T-helper 2 cell treated with Interferon-gamma antibody and Interleukin-4, amounts not matched to agents 5 μg/mL and 100 μg/mL, for 36 hours (primary cell): ENCODE measurements at places on chromosomes 1 and 21.

DNA sequence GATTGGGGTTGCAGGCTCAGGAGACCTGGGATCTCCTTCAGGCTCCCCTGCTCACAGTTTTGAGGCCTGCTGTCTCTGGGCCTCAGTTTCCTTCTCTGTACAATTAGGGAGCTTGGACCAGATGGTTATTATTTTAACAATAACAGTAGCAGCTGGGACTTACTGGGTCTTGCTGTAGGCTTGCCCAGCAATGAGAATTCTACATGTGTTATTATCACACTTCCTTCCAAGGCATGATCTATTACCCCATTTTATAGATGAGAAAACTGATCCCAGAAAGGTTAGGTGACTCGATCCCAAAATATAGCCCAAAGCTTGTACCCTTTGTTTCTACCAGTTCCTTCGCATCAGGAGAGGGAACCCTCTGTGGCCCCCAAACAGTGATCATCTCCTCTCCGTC, 153.8 kb downstream of the PTPRU start:
- DNase-seq = no peak

GRCh38 chr1:178438432-178438831, 58.3 kb downstream of the CLEC20A start:
- no peak for DNase-seq

- peak; percentile 40 for DNase-seq
These were observed 54.3 kb downstream of the RPS6KA1 start for GRCh38 chr1:26583646-26584485.

DNA sequence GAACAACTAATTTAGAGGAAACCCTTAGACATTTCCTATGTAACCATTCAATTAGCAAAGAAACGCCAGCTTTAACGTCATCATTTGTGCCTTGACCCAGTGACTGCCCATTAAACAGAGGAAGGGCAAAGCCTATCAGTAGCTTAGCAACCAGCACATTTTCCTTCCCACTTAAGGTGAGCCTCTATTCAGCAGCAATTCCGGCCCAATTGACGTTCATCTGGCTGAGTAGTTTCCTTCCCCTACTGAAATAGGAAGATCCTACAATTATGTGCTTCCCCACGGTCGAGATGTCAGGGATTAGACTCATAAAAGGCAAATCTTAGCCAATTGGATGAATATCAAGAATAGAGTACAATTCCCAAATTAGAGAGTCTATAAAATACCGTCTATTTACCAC, 482.1 kb upstream of the ADAMTS5 start:
- no peak for DNase-seq

DNA sequence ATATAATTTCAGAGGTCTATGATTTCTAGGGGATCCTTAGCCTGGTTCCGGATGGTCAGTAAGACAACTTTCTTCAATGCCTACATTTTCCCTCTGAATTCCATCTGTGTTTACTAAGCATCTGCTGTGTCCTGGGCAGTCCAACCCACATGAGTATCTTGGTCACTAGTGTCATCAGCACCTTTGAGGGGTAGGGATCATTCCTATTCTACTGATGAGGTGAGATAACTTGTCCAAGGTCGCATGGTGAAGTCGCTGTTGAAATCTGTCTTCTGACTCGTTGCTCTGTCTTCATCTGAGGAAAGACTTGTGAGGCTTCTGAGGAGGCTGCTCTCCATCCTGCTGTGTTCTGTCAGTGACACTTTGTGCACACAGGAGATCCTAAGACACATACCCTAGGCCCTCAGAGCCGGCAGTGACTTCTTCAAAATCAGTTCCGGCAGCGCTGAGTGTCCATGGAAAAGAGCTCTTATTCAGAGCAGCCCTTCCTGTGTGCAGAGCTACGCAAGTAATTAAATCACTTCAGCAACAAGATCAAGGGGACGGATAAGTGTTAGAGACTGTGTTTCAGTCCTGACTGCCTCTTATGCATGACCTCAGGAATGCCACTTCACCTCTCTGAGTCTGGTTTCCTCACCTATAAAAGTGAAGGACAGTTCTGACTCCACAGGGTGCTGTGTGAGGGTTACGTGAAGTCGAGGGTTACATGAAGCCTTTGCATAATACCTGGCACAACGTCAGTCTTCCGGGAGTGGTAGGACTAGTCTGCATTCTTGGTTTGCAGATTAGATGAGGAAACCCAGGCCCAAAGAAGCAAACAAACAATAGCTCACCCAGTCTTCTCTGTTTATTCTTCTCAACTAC, 28.4 kb downstream of the AK2 start:
- no peak for DNase-seq

- no peak for DNase-seq
These were observed 256.2 kb upstream of the PLXNA2 start for GRCh38 chr1:208500375-208500774.

DNA sequence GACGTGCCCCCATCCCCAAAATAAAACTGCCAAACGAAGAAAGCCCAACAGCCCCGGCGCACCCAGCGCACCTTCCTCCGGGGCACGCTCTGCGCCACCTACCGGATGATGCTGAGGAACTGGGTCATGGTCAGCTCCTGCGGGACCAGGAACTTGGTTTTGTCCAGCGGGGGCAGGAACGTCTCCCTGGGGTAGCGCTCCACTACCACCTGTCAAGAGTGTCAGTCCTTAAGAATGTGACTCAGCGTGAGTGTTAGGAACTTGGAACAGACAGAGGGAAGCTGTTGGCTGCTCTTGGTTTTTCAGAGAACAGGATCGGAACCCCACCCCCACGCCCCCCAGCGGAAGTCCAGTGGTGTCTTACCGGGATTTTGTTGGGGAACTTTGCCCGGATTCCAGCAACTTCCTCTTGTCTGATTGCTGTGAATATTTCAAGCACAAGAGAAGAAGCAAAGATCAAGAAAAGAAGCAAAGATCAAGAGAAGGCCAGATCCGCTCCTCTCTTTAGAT, 431 bp downstream of the MAP1LC3C start:
- DNase-seq = peak; percentile 18

GRCh38 chr1:184210031-184210430, 158.5 kb downstream of the TSEN15 start:
- DNase-seq = no peak

- DNase-seq = peak; percentile 19
These were observed 711 bp downstream of the TRNP1 start for GRCh38 chr1:26994020-26994786.

- no peak for DNase-seq
These were observed 209.1 kb upstream of the COA6 start for GRCh38 chr1:234164098-234164709.

DNA sequence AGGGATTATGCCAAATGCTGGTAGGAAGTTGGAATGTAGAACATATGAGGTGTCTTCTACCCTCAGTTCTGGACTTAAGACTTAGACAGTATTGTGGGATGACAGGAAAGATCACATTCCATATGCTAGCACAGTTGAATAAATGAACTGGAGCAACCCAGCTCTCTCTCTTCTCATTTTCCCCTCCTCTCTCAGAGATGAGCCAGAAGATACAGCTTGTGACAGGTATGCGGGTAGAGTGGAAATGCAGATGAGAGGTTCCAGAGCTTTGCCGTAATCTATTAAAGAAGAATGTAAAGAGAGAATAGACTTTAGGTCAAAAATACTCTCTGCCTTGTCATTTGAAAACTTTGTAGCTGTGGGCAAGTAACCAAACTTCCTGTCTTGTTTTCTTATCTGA, 32.5 kb upstream of the HMCN1 start:
- no peak for DNase-seq

GRCh38 chr1:248788327-248788726, 32.8 kb upstream of the LYPD8 start:
- DNase-seq = no peak

DNA sequence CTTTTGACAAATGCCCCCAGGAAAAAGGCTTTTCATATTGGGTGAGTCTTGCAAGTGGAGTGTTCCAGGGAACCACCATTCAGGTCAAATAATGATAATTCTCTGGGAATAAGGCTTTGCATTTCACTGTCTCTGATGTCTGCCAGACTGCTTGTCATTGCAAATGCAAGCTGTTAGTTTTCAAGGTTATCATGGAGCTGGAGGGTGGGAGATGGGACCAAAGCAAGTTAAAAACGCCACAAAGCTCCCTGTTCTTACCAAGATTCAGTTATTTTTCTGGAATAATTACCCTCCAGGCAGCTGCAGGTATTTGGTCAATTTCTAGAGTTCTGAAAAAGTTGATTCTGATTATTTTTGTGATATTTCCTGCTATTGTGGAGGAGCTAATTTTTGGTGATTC, 210.1 kb downstream of the GPR52 start:
- DNase-seq = no peak

DNA sequence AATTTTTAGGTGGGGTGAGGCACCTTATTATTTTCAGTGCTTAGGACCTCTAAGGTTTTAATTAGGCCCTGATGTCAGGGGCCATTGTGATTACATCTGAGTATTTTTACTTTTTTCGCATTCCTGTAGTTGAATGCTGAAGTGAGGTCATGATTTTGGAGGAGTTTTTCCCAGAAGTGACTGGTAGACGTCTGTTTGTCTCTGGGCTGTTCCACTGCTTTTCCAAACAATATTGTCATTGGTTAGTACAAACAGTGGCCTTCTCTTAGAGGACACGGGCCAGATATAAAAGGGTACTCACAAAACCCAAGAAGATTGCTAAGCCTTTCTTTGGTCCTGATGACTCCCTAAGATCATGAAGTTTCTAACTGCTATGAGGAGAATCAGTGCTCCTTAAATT, 7.6 kb upstream of the RASAL2 start:
- no peak for DNase-seq

- DNase-seq = no peak
These were observed 81.0 kb upstream of the SGIP1 start for GRCh38 chr1:66452982-66453381.

DNA sequence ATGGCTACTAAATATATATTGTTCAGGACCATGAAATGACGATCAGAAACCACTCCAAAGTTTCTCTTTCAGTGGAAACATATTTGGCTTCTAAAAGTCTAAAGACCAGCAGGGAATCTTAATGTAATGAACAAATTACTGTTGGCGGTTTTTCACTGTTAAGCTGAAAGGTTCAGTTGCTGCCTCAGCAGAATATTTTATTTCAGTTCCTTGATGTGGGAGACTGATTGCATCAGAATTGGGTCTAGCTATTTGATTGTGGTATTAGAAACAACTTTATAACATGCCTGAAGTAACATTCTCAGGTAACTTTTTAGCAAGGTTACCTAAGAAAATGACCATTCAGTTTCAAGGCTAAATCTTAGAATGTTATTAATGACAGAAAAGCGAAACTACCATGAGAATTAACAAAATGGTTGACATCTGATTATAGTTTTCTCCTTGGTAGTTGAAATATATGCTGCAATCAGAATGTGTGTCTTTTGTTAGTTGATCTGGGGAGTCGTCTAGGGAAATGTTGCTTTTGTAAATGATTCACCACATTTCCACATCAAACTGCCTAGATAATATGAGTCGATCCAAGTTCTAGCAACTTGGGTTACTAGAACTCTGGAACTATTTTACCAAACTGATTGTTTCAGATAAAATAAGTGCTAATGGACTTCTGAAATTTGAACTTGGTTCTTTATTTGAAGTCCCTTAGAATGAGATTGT, 200.4 kb downstream of the HMCN1 start:
- no peak for DNase-seq

- no peak for DNase-seq
These were observed 61.3 kb downstream of the VCAM1 start for GRCh38 chr1:100780814-100781213.

GRCh38 chr1:115134850-115135480, 45.7 kb upstream of the TSPAN2 start:
- DNase-seq = no peak

GRCh38 chr1:206427291-206427690, 43.0 kb upstream of the IKBKE start:
- DNase-seq = no peak

GRCh38 chr1:198713081-198713480, 74.2 kb downstream of the PTPRC start:
- DNase-seq = no peak

DNA sequence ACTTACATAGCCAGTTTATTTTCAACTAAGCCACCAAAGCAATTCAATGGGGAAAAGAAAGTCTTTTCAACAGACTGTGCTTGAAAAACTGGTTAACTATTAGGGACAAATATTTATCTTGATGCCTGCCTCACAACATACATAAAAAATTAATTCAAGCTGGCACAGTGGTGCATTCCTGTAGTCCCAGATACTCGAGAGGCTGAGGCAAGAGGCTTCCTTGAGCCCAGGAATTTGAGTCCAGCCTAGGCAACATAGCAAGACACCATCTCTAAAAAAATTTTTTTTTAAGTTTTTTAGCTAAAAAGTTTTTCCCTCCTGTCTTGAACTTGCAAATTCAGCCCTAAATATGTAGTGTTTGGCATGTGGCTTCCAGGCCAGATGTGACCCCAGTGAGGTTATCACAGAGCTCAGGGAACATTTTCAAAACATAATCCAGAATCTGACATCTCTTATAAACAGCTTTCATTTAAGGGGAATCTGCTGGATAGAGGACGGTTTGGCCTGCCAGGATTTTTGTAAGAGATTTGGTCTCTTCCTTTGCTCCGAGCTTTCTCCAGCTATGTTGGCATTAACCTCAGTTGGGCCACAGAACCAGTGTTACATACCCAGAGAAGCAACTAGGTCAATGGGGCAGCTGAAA, 46.4 kb downstream of the COL6A1 start:
- DNase-seq = no peak

- no peak for DNase-seq
These were observed 34.4 kb downstream of the ZSWIM5 start for GRCh38 chr1:45172005-45172404.

GRCh38 chr1:168607872-168608428, 31.5 kb downstream of the XCL1 start:
- no peak for DNase-seq

DNA sequence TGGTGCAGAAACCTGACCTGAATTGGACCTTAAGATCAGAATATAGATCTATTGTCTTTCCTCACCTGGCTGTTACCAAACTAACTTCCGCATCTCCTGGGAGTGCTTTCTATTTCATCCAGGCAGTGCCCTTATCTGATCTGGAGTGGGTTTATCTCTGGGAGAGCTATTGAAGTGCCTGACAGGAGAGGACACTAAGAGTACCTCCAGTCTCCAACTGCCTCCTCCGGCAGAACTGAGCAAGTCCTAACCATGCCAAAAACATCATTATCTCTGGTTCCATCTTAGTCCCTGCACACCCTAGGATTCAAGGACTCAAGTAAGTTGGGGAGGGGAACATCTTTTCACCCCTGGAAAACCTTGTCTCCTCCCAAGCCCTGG, 12.4 kb upstream of the KCNJ15 start:
- DNase-seq = no peak

DNA sequence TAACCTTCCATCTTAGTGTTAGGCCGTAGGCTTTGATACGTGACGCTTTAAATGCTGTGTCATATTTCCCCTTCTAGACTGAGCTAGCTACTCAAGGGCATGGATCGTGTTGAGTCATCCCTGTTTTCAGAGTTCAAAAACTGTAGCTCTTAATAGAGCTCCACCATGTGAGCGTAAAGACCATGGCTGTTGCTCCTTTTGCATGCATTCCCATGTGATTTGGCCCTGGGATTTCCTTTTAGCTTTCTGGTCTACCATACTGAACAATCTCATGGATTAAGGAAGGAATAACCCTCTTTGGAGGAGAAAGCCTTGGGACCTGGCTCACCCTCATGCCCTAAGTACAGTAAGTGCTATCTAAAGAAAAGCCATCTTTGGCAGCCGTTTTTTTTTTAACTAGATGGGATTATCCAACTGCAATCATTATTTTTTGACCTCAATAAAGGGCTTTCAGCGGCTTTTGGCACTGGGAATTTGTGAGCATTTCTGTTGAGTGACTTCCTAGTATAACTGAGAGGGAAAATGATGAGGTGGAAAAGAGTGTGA, 76.6 kb downstream of the PLPP3 start:
- no peak for DNase-seq
